Osteocyte (in vitro differentiated cells): ENCODE measurements at places on chromosomes 6 and 20. TPM values are rescaled to one million over a fixed set of nuclear protein-coding genes. Genes with fewer than 3 reads are reported as not detected.

DNA sequence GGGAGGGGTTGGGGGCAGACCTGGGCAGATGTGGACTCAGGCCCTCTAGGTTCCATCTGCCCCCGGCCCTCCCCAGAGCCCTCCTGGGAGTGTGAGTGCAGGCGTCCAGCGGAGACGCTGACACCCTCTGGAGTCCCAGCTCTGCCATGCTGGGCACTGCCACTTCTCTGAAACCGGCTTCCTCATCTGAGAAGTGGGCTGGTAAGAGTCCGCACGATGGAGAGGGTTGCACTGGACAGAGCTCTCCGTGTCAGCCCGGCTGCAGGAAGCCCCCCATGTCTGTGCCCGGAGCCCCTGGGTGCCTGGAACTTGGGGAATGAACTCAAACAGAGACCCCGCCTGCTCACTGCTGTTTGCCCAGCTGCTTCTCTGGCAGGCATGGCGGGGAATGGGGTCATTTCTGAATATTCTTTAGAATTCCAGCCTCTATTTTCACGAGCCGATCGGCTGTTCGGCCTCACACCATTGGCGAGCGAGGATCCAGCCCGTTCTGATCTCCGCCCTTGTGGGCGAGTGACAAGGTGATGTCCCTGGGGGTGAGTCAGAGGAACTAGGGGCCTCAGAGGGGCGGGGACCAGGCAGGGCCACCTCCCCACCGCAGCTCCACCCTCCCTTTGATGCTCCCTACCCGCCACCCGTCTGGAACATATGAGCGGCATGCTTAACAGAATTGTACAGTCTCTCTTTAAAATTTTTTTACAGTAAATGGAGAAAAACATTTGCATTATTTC lies 47.8 kb upstream of the GATA5 start:
- DNase-seq: no peak
- H3K27ac ChIP-seq: no peak overlapping the region
- no peaks in the 10 kb centered on the region for H3K36me3 ChIP-seq
- H3K4me3 ChIP-seq: no peak overlapping the region
- H3K27me3 ChIP-seq: peaks cover 27% of the 10 kb centered on the region

- peak overlapping the region; percentile 94 for H3K27ac ChIP-seq
- DNase-seq: no peak
- H3K36me3 ChIP-seq: peaks cover 13% of the 10 kb centered on the region
Measured at GRCh38 chr6:169161572-169162167, 92.0 kb downstream of the THBS2 start.

DNA sequence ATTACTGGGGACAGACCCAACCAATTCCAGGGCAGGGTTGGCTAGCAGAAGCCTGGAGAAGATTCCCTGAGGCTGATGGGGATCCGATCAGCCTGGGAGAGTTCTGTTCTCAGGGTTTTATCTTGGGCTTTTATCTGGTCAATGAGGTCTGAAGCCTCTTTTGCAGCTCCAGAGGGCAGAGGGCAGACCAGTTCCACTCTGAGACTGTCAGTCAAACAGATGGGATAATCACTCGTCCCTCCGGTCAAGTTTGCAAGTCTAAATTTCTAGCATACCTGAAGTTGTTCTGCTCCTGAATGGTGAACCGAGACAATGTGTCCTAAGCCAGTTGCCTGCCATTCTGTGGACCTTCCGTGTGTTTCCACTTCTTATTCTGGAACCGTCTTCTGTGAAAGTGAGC lies 3.0 kb upstream of the MAS1 start:
- DNase-seq: no peak
- no peak overlapping the region for H3K4me3 ChIP-seq
- H3K27me3 ChIP-seq: peaks cover 42% of the 10 kb centered on the region
- no peaks in the 10 kb centered on the region for H3K4me1 ChIP-seq
- H3K27ac ChIP-seq: no peak overlapping the region

GRCh38 chr6:79538106-79538971 lies 1.1 kb upstream of the LCA5 start:
- H3K4me3 ChIP-seq: no peak overlapping the region
- H3K27me3 ChIP-seq: peaks cover 3% of the 10 kb centered on the region
- H3K36me3 ChIP-seq: peaks cover 11% of the 10 kb centered on the region
- peaks cover 6% of the 10 kb centered on the region for H3K4me1 ChIP-seq
- no peak overlapping the region for H3K27ac ChIP-seq
- DNase-seq: no peak

DNA sequence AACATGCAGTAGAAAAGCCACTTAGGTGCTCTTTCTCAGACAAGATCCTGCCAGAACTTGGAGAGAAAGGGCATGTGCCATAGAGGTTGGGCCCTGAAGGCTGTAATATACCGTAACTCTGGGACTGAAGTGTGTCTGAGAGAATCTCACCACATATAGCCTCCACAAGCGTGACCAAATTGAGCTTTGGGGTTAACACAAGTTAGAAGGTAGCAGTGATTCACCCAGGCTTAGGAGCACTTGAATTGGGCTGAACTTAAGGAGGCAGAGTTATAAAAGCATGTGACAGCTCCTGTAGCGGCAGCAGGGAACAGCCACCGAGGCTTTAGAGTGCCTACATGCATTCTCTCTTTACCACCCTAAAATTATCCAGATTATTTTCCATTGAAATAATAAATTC lies 361.6 kb downstream of the PHF3 start:
- H3K36me3 ChIP-seq: no peaks in the 10 kb centered on the region
- H3K27ac ChIP-seq: no peak overlapping the region
- no peak for DNase-seq
- H3K4me1 ChIP-seq: no peaks in the 10 kb centered on the region
- H3K27me3 ChIP-seq: no peaks in the 10 kb centered on the region

GRCh38 chr20:35171753-35172433 lies at the start of gene PROCR:
TSS of gene PROCR (plus strand) at chr20:35172072. CDS start at chr20:35172155, 83 bp downstream.
- H3K27me3 ChIP-seq: no peaks in the 10 kb centered on the region
- peak within 1 kb of the TSS; percentile 76 for H3K4me3 ChIP-seq
- peak; percentile 88 for DNase-seq
- H3K27ac ChIP-seq: peak within 1 kb of the TSS; percentile 74

DNA sequence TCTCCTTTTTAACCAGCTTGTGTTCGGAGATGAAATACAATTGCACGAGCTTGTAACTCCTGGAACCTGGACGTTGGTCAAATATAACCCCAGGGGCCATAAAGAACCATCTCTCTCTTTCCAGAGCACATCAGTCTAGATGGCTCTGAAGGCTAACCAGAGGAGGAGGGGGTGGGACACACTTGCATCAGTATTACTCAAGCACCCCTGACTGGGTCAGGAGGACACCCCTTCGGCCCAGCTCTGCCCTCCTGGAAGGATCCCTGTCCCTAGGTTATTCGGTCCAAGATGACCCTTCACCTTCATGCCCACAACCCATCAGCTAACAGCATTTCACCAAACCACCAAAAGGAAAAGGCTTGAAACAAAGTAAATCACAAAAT lies 67.1 kb downstream of the FYN start:
- H3K27me3 ChIP-seq: no peaks in the 10 kb centered on the region
- peaks cover 29% of the 10 kb centered on the region for H3K4me1 ChIP-seq
- DNase-seq: no peak
- H3K36me3 ChIP-seq: peaks cover 8% of the 10 kb centered on the region
- no peak overlapping the region for H3K4me3 ChIP-seq
- H3K27ac ChIP-seq: peak overlapping the region; percentile 27

DNA sequence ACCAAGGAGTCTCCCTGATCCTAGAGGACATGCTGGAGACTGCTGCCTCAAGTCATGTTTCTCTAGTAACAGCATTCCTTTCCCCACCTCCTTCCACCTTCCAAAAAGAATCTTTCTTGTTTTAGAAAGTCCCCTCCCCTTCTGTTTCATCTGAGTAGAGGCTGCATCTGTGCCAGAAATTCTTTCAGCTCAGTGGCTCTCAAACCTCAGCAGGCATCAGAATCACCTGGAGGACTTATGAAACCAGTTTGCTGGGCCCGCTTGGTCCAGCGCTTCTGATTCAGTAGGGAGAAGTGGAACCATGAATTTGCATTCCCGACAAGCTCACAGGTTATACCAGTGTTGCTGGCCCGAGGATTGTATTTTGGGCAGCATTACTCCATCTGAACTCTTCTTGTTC lies 55.1 kb downstream of the TMEM200A start:
- DNase-seq: no peak
- H3K27ac ChIP-seq: no peak overlapping the region
- H3K27me3 ChIP-seq: no peaks in the 10 kb centered on the region
- H3K36me3 ChIP-seq: peaks cover 4% of the 10 kb centered on the region
- H3K4me1 ChIP-seq: peaks cover 25% of the 10 kb centered on the region
- no peak overlapping the region for H3K4me3 ChIP-seq

Gene RAET1E
- total RNA-seq: not detected in 2 replicates

Gene GJA10
- not detected in 2 replicates for total RNA-seq

- H3K4me3 ChIP-seq: no peak overlapping the region
- peaks cover 28% of the 10 kb centered on the region for H3K4me1 ChIP-seq
- DNase-seq: peak; percentile 32
- no peak overlapping the region for H3K27ac ChIP-seq
- H3K36me3 ChIP-seq: no peaks in the 10 kb centered on the region
Measured at GRCh38 chr6:11712760-11713159, 65.8 kb downstream of the ADTRP start.

- H3K27ac ChIP-seq: no peak overlapping the region
- H3K4me1 ChIP-seq: peaks cover 58% of the 10 kb centered on the region
- no peak for DNase-seq
- H3K36me3 ChIP-seq: peaks cover 5% of the 10 kb centered on the region
- H3K4me3 ChIP-seq: no peak overlapping the region
Measured at GRCh38 chr20:32526541-32526940, 58.6 kb downstream of the NOL4L start.

GRCh38 chr6:3771407-3772011 lies 20.0 kb upstream of the PXDC1 start:
- H3K36me3 ChIP-seq: no peaks in the 10 kb centered on the region
- H3K27ac ChIP-seq: no peak overlapping the region
- H3K4me1 ChIP-seq: peaks cover 26% of the 10 kb centered on the region
- H3K4me3 ChIP-seq: no peak overlapping the region
- no peaks in the 10 kb centered on the region for H3K27me3 ChIP-seq

- H3K4me3 ChIP-seq: no peak overlapping the region
- H3K27me3 ChIP-seq: no peaks in the 10 kb centered on the region
- no peak overlapping the region for H3K27ac ChIP-seq
- H3K4me1 ChIP-seq: peaks cover 3% of the 10 kb centered on the region
Measured at GRCh38 chr20:8718279-8718678, 350.6 kb upstream of the PLCB4 start.
